RKO (cell line): ENCODE measurements at places on chromosomes 7 and 10.

DNA sequence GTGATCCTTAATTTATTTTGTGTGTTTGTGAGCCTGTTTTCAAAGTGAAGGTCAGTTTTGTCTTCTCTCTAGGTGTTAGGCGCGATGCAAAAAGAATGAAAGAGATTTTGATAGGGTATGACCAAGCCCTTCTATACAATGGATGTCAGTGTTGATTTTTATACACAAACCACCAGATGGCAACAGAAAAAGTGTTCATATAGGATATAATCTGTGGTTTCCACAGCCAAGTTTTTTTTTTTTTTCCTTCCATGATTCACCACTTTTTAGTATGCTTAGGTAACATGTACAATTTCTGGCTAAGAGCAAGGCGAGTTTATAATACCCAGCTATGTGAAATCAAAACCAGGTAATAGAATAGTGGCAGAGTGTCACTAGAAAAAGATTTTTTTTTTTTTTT lies 8.1 kb downstream of the SDK1 start:
- DNase-seq, result peak; percentile 2

GRCh38 chr7:81684514-81685269 lies 85.2 kb downstream of the HGF start:
- peak; percentile 100 for DNase-seq

GRCh38 chr7:152231089-152231488 lies 204.7 kb downstream of the KMT2C start:
- no peak for DNase-seq

- no peak for DNase-seq
Measured at GRCh38 chr7:11213266-11213665, 239.6 kb downstream of the PHF14 start.

DNA sequence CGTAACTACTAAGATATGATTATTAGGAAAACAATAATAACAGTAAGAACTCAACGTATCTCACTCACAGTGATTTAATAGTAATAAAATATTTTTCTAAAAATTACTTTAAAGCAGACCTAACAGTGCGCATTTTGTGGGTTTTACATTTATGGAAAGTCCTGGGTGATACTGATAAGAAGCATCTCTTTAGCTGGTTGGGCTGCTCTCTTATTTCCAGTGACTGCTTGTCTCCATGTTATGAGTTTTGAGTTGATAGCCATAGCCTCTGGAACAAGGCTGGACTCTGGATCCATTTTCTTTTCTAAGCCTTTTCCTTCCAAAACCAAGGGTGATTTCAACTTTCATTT lies 29.5 kb upstream of the INHBA start:
- no peak for DNase-seq

- no peak for DNase-seq
Measured at GRCh38 chr10:60508037-60508436, 118.4 kb upstream of the ANK3 start.

DNA sequence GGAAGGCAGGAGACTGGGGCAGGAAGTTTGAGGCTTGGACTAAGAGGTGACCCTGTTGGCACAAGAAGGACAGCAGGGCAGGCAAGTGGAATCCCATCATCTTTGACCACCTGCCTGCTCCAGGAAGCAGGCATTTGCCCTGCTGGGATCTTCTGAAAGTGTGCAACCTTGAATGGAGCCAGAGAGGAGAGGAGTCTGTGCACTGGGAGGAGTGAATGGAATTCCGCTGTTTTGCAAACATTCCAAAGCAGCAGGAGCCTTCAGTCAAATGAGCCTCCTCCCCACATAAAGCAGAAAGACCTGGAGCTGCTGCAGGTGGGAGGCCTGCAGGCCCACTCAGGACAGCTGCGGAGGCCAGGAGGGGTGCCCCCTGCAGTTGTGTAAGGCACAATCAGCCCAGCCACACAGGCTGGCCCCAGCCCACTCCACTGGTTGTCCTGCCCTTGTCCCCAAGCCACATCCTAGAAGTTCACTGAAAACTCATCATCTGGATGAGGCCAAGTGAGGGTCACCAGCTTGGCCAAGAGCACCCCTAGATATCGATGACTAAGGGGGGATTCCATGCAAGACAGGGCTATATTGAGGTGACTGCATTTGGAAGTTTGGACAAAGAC lies 249.5 kb downstream of the RPS24 start:
- DNase-seq, result no peak

GRCh38 chr10:21166557-21167287 lies 269.6 kb upstream of the NEBL start:
- DNase-seq, result no peak

DNA sequence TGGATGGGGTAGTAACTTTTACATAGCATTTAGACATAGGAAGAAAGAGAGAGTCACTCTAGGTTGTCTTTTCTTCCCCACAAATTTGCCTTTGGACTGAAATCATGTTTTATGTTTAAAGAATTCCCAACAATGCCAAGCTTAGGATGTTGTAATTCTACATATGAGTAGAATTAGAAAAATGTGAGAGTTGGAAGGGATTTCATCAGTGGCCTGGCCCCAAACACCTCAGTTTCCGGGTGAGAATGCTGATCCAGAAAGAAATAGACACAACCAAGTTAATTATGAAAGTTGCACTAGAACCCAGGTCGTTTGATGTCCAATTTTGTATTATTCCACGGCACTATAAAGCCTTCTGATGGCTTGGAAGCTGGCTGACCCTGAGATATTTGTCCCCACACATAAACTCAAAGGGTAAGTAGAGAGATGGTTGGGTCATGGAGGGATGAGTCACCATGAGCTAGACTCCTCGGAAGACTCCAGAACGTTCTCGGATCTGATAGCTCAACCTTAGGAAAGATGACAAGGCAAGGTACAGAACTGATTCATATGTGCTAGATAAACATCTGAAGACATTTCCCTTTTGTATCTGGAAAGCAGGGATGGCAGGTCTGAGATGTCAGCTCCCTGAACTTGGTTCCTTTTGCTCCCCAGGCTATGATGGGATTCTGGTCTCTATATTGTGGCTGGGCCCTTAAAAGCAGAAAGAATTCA lies 48.8 kb upstream of the SLC35B4 start:
- no peak for DNase-seq

DNA sequence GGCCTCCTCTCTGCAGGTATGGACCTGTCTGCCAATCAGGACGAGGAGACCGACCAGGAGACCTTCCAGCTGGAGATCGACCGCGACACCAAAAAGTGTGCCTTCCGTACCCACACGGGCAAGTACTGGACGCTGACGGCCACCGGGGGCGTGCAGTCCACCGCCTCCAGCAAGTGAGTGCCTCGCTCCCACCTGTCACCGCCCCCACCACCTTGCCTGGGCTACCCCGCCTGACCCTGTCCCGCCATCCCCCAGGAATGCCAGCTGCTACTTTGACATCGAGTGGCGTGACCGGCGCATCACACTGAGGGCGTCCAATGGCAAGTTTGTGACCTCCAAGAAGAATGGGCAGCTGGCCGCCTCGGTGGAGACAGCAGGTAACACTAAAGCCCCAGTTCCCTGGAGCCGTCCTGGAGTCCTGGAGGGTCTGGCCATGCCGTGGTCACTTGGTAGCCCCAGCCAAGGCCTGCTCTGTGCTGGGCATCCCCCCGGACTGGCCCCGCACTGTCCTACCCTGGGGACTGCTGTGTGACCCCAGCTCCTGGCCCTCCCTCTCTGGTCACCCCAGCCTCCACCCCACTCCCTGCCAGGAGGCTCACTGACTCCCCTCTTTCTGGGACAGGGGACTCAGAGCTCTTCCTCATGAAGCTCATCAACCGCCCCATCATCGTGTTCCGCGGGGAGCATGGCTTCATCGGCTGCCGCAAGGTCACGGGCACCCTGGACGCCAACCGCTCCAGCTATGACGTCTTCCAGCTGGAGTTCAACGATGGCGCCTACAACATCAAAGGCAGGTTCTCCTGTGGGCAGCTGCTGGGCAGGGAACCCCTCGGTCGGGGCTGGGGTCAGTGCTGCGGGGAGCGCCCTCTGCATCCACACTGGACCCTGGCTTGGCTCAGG lies 178.0 kb downstream of the RNF216 start:
- no peak for DNase-seq

DNA sequence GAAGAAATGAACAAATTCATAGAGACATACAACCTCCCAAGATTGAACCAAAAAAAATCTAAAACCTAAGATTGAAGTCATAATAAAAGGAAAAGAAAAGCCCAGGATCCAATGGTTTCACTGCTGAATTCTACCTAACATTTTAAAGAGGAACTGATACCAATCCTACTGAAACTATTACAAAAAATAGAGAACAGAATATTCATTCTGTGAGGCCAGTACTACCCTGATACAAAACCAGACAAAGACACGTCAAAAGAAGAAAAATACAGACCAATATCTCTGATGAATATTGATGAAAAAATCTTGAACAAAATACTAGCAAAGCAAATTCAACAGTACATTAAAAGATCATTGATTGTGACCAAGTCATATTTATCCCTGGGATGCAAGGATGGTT lies 128.5 kb upstream of the STEAP1 start:
- no peak for DNase-seq

DNA sequence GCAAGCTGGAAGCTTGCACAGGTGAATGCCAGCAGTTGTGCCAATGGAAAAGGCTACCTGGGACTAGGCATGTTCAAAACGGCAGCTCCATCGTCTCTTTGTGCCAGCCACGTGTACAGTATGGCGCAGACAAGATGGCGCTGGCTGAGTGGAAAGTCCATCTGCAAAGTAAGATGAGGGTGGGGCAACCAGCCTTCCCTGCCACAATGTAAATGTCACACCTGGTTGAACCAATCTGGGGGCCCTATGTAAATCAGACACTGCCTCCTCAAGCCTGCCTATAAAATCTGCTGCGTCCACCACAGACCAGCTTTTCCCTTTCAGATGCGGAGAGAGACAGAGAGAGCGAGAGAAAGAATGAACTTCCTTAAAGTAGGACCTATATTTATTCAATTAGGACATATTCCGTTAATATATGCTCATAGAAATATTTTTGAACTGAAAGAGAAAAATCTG lies 18.5 kb upstream of the C7orf33 start:
- no peak for DNase-seq

GRCh38 chr7:151818674-151819519 lies 58.0 kb downstream of the PRKAG2 start:
- DNase-seq, result no peak

GRCh38 chr10:80187465-80188409 lies 17.6 kb downstream of the ANXA11 start:
- no peak for DNase-seq

DNA sequence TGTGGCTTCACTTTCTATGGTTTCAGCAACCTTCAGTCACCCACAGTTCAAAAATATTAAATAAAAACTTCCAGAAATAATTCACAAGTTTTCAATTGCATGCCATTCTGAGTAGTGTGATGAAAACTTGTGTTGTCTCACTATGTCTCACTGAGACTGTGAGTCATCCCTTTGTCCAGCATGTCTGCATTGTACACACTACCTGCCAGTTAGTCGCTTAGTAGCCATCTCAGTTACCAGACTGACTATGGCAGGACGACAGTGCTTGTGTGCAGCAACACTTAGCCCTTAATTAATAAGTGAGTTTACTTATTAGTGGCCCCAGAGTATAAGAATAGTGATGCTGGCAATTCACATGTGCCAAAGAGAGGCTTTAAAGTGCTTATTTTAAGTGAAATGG lies 22.5 kb downstream of the CCDC186 start:
- peak; percentile 94 for DNase-seq

GRCh38 chr10:101280511-101280910 lies 51.2 kb upstream of the LBX1 start:
- DNase-seq, result peak; percentile 54

- no peak for DNase-seq
Measured at GRCh38 chr10:121351540-121351939, 246.7 kb downstream of the FGFR2 start.

DNA sequence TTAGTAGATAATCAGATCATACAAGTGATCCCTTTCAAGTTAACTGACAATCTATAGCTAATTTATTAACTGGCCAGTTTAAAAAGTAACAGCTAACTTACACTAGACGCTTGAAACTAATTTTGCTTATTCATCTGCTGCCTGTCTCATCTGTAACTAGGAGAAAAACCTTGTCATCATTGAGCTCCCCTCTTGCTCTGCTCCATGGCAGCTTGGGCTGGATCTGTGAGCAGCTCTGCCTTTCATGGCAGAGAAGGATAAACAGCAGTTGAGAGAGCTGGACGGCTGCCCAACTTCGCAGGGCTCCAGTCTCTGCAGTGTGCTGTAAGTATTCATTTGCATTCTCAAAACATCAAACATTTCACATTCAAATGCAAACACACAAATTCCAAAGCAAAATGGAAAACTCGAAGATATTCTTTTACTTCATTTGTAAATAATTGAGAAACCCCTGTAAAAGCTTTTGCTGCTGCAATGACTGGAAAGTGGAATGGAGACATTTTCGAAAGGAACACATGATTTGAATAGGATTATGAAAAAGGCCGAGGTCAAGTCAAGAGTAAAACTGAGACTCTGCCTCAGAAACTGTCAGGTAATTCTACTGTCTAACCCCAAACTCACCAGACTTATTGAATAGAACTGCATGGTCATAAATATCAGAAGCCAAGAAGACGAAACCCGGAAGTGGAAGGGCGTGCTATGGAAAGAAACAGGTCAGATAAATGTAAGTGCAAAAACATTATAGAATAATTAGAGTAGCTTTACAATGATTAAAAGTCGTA lies 17.6 kb downstream of the SLC35B4 start:
- no peak for DNase-seq

DNA sequence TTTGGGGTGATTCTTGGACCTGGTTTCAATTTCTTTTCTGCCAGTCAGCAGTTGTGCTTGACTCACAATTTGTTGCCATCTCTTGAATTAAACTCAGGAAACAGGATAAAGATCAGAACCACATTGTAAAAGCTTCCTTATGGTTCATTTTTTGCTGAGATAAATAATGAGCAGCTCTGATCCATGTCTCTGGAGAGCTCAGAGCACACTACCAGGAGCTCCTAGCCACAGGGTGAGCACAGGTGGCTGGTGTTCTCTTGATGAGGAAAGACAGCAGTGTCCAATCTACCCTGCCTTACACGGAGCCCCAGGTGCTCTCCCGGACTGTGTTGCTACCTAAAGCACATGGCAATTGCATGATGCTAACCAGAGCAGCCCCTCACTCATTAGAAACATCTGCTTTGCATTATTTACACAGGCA lies 17.2 kb upstream of the FAM170B start:
- DNase-seq, result no peak

GRCh38 chr7:101121991-101122932 lies 4.6 kb upstream of the SERPINE1 start:
- DNase-seq, result peak; percentile 100

- no peak for DNase-seq
Measured at GRCh38 chr7:84002348-84002747, 192.2 kb downstream of the SEMA3A start.

DNA sequence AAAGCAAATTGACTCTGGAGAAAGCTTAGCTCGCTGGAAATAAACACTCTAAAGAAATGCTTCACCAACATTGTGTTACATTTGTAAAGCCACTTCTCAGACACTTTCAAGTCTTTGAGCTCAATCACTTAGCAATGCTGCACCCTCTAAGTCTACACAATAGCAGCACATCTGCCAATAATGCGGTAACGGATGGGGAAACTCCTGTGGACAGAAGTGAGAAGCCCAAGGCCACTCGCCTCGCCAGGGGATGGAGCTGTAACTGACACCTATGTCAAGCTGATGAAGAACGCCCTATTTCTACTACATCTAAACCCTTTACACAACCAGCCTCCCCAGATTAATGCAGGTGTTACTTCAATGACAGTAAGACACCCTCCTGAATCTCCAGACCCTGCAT lies 167.7 kb downstream of the SFMBT2 start:
- DNase-seq, result no peak

- DNase-seq, result no peak
Measured at GRCh38 chr7:129911790-129912189, 41.0 kb downstream of the UBE2H start.

GRCh38 chr10:110530131-110530831 lies 32.6 kb downstream of the DUSP5 start:
- DNase-seq, result peak; percentile 89

- peak; percentile 34 for DNase-seq
Measured at GRCh38 chr10:112229096-112229495, 45.5 kb upstream of the GPAM start.

- DNase-seq, result no peak
Measured at GRCh38 chr10:78196964-78197363, 163.3 kb downstream of the RPS24 start.
